NCI-H1436 (cell line): ENCODE measurements at places on chromosomes 1 and 21.

DNA sequence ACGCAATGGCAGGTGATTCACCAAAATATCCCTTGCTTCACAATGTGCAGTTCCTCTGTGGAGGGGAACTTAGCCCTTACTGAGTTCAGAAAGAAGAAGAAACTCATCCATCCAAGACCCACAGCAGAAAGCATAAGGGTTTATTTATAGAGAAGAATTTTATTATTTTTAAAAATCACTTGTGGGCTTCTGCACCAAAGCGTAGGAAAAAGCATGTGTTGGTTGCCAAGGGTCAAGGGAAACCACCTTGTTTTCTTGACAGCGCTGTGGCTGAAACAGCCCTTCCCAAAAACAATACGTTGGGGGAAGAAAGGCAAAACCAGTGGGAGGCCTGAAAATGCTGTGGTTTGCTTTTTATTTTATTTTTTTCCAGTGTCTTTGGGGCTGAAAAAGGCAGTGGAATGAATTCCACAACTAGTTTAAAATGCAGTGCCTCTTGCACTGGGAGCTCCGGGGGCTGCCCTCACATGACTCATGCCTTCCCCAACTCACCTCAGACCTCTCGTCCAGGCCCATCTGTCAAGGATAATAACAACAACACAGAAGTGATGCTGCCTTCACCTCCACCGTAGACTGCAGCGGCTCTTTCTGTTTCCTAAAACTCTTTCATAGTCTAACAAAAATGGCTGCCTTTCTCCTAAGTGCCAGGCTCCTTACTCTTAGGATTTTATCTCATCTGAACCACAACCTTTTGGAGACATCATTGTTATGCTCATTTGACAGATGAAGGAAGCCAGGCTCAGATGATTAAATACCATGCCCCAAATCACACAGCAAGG, 224.2 kb upstream of the JUN start:
- DNase-seq = no peak

DNA sequence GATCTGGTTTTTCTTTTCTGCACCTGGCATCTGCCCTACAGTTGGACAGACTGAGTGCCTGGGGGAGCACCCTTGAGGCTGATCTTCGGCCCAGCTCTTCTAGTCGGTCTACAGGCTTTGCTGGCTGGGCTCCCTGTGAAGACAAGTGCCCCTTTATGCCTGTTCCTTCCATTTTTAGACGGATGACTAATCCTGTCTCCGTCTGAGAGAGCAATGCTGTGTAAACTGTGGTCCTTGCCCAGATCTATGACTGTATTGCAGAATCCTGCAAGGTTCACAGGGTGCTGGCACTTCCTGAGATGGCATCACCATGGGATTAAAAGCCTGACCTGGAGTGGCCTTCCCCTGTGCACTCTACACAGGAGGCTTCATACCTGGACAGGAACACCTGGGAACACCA, 47.6 kb upstream of the SAMD13 start:
- DNase-seq = no peak

DNA sequence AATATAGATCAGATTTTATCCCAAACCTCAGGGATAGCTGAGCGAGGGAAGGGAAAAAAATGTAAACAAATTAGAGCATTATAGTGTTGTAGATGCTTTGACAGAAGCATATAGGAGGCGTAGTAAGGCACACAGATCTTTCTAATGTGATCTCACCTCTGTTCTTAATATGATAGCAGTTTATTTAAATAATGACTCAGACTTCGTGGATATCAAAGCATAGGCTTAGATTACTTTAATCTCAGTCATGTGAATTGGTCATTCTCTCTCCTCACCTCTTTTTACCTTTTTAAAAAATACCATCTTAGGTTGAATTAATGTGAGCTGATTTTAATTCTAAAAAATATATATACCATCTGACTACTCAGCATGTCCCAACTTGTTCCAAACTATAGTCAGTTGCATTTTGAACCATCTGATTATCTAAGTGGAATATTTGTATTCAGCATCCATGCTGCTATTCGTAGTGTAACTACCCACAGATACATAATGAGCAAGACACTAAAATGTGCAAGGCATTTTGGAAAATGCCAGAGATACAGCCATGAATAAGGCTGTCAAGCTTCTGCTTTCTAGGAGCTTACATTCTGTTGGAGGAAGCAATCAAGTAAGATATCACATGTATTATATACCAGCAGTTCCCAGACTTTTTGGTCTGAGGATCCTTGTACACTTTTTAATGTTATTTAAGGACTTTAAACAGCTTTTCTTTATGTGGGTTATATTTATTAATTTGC, 76.7 kb downstream of the OSBPL9 start:
- no peak for DNase-seq

GRCh38 chr1:51266791-51267190, 30.7 kb downstream of the RNF11 start:
- no peak for DNase-seq

- no peak for DNase-seq
Measured at GRCh38 chr21:37445228-37445627, 78.7 kb downstream of the DYRK1A start.

DNA sequence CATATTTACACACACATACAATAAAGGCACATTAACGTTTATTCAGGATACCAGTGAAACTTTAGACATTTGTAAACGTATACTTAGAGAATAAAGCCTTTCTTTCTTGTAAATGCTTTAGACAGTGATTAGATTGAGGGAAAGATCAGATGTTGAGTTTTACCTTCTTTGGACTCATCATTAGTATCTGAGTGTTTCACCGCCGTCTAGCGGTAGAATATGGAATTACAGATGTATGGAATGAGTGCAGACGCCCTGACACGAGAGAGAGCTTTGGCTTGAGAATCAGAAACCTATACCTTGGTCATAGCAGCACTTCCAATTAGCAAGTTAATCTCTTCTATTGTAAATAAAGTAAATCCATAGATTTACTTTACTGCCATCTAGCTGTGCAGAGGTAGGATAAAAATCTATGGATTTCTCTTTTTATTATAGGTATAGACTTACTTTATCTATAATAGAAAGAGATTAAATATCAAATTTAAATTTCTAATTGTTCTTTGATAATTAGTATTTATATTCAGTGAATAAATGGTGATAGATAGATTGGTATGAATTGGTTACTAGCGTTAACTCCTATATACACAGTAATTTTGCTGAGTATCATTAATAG, 12.6 kb downstream of the FLG2 start:
- peak; percentile 46 for DNase-seq

GRCh38 chr1:243831463-243831862, 18.6 kb downstream of the AKT3 start:
- no peak for DNase-seq

- peak; percentile 80 for DNase-seq
Measured at GRCh38 chr1:60753036-60753900, 329.1 kb upstream of the NFIA start.

- no peak for DNase-seq
Measured at GRCh38 chr1:108722292-108722691, 9.6 kb downstream of the FNDC7 start.

- DNase-seq = no peak
Measured at GRCh38 chr1:173475564-173476196, 1.5 kb upstream of the PRDX6 start.

- no peak for DNase-seq
Measured at GRCh38 chr1:94679332-94680038, 137.9 kb upstream of the F3 start.

DNA sequence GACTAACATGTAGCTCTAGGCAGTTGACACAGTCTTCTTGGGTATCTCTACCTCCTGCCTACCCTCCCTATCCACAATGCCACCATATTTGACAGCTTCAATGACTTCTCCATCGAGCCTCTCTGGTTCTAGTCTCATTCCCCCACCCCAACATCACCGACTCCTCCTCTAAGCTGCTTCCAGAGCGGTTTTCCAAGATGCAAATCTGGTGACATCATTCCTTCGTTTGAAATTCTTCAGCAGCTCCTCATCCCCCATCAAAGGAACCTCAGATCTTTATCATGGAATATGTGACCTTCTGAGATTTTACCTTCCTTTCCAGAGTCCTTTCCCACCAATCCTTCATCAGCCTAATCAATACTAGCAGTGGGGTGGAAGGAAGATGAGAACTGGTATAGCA, 352.4 kb upstream of the RUNX1 start:
- no peak for DNase-seq

DNA sequence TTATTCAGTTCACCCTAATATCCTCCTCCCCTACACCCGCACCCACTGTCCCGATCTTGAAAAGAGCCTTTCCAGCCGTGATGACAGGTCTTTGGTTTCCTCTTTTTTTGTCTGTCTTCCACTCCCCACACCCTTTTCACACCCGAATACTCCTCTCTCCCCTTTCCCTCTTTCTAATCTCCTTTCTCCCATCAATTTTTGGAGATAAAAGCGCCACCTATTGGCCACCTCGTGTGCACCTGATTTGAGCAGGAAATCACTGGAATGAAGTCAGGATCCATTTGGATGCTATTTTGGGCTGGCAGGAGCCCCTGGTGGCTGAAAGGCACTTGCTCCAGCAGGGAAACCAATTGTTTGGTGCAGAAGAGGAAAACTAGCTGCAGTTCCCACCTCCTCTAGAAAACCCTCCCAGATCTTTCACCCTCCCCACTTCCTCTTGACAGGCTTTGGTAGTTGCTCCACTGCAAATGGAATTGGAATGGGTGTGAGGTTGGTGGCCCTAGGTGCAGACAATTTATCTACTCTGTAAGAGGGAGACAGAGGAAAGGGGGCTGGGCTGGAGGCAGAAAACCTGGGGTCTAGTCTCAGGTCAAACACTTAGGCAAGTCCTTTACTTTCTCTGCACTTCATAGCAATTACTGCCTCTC, 8.4 kb downstream of the FOXE3 start:
- DNase-seq = peak; percentile 28

- no peak for DNase-seq
Measured at GRCh38 chr1:226681652-226682493, 57.2 kb downstream of the ITPKB start.

DNA sequence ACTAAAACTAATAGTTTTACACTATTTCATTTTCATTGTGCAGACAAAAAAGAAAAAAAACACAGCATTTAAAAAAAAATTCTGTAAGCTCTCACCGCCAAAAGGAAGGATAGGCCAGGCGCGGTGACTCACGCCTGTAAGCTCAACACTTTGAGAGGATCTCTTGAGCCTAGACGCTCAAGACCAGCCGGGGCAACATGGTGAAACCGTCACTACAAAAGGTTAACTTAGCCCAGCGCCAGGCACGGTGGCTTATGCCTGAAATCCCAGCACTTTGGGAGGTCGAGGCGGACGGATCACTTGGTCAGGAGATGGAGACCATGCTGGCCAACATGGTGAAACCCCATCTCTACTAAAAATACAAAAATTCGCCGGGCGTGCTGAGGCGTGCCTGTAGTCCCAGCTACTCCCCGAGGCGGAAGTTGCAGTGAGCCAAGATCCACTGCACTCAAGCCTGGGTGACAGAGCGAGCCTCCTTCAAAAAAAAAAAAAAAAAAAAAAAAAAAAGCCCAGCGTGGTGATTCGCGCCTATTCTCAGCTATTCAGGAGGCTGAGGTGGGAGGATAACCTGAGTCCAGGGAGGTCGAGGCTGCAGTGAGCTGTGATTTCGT, 14.3 kb upstream of the SPEN start:
- DNase-seq = peak; percentile 67

DNA sequence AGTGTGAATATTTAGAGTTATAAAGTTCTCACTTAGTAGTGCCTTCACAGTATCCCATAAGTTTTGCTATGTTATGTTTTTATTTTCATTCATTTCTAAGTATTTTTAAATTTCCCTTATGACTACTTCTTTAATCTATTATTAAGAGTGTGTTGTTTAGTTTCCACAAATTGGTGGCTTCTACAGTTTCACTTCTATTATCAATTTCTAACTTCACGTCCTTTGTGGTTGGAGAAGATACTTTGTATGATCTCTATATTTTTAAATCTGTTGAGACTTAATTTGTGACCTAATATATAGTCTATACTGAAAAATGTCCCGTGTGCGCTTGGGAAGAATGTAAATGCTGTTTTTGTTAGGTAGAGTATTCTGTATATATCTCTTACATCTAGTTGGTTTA, 11.7 kb downstream of the CHIA start:
- no peak for DNase-seq

DNA sequence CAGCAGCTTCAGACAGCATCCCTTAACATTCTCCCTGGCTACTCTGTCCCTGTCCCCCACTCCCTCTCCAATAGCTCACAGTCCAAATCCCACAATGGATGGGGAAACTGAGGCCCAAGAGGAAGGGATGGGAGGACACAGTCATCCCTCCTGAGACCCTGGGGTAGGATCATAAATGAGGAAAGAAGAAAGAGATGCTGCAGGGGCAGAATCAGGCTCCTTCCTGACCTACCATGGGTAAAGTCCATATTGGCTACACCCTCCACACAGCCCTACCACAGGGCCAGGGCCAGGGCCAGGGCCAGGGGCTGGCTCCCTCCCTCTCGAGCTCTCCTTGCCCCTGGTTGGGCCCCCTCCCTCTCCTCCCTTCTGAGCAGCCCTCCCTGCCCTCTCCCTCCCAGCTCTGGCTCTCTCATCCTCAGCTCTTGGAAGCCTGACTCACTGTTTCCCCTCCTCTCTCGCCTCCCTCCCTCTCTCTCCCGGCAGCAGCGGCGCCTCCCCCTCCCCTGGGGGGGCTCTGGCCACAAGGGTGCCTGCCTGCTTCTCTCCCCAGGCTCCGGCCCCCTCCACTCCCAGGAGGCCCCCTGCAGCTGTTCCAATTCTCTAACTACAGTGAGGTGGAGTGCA, 4.9 kb downstream of the AHDC1 start:
- DNase-seq = peak; percentile 75

GRCh38 chr1:27605796-27606707, 2.1 kb upstream of the AHDC1 start:
- DNase-seq = peak; percentile 46

- no peak for DNase-seq
Measured at GRCh38 chr1:227016990-227017389, 76.9 kb downstream of the COQ8A start.

DNA sequence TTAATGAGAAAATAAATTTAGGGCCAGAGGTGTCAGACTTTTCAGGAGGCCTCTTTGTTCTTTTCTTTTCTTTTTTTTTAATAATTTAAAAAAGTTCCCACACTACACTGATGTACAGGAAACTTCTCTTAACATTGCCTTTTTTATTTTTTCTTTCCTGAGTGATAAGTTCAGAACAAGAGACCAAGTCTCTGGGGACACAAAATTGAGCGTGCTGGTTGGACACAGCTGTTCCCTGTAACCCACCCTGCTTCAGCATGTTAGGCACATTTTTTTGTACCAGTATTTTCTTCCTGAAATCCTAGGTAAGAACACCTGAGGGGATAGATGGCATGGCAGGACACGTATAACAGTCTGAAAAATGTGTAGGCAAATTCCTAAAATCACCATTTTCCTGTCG, 50.1 kb downstream of the PBX1 start:
- DNase-seq = no peak
